ENCODE measurements at places on chromosomes 5 and 9.

DNA sequence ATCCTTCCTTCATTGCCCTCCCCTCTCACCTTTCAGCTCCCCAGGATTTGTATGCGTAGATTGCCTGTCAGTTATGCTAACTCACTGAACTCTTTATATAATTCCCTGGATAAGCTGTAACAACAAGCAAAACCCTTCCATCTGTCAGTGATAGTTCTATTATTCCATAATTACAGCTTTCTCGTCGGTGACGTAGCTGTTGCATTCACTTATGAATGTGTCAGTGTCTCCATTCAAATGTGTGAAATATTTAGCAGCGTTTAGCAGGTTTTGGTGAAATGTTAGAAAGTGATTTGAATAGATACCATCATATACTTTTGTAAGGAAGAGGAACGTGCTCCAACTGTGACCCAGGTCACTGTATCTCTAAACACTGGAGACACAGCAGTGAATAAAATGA lies 45.2 kb downstream of the PIP5K1B start:
- no peak for DNase-seq

GRCh38 chr5:171127314-171127713 lies 181.7 kb upstream of the TLX3 start:
- no peak for DNase-seq

DNA sequence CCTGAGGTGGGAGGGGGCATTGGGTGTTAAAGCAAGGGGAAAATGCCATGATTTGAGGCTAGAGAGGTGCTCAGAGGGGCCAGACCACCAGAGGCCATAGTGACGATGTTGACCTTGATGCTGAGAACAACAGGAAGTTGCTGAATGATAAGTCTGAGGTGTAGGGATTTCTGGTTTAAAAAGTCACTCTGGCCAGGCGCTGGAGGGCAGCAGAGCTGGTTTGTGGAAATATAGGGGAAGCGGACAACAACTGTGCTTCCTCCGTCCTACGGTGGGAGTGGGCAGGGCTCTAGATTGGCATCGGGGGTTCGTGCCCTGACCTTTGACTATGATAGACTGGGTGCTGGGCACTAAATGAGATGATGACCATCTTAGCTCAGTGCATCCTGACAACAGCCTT lies 44.7 kb downstream of the STOM start:
- DNase-seq, result no peak

DNA sequence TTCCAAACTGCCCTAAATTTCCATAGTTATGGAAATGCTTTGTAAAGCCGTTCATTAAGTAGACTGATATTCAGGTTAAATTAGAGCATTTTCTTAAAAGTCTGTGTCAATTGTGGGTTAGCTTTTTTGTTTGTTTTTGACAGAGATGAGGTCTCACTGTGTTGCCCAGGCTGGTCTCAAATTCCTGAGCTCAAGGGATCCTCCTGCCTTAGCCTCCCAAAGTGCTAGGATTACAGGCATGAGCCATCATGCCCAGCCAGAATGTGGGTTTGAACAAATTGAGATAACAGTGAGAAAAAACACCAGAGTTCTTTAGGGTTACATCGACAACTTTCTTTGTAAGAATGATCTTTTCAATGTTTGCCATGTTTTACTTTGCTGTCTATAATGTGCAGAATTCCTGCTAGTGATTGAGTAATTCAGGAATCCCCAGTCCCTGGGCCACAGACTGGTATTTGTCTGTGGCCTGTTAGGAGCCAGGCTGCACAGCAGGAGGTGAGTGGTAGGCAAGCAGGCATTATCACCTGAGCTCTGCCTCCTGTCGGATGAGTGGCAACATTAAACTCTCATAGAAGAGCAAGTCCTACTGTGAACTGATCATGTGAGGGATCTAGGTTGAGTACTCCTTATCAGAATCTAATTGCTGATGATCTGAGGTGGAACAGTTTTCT lies 80.5 kb downstream of the RAI14 start:
- DNase-seq, result no peak

DNA sequence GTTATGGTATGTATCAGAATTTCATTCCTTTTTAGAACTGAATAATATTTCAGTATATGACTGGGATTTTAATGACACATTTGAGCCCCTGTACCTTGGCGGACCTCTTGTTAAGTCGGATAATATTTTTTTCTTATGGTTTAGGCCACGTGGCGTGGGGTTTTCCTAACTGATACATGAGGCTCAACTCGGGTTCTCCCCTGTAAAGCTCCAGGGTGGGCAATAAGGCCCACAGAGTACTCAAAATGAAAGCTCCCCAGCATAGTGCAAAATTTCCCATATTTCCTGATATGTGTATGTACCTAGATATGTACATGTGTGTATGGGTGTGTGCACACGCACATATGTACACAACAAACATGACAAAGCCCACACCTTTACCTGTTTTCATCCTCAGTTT lies 24.5 kb downstream of the TICAM2 start:
- DNase-seq, result no peak

DNA sequence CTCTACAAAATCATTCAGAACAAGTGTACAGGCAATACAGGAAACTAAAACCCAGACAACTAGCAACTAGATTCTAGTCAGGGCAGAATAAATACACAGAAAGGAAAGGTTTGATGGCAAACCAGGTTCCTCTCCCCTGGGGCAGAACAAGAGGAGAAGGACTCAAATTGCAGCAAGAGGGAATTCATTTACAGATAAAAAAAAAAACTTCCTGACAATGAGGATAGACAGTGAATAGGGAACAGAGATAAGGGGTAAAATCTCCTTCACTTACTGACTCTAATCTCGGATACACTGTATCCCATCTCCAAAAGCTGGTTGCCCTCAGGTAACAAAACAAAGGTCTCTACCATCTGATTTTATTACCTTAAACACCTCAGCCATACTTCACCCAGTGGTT lies 244.0 kb downstream of the SEC61B start:
- no peak for DNase-seq

- no peak for DNase-seq
Observed at GRCh38 chr9:129987047-129987446, 55.9 kb downstream of the FNBP1 start.

- DNase-seq, result no peak
Observed at GRCh38 chr5:124220418-124220817, 526.0 kb downstream of the ZNF608 start.

DNA sequence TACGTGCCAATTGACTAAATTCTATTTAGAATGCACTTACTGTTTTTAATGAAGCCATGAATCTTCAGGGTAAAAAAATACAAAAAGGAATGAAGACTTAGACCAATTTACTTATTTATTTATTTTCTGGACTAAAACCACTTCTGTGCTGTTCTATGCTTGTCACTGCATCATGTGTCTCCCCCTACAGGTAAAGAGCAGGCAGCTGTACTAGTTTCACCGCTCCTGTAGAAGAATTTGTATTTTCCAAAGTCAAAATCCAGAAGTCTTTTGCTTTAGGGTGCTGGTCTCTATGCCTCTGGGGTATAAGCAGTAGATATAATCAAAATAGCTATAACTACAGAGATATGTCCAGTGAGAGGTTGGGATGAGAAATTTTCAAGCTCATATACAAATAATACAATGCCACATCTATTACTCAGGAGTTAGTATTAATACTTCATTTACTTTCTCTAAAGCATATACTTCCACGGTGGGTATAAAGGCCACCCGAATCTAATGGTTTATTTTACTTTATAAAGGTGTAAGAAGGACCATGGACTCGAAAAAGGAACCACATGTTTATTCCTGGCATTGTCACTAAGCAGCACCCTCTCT lies 591.5 kb downstream of the RAB3C start:
- peak; percentile 61 for DNase-seq

GRCh38 chr9:122070728-122071515 lies 22.2 kb downstream of the TTLL11 start:
- no peak for DNase-seq

DNA sequence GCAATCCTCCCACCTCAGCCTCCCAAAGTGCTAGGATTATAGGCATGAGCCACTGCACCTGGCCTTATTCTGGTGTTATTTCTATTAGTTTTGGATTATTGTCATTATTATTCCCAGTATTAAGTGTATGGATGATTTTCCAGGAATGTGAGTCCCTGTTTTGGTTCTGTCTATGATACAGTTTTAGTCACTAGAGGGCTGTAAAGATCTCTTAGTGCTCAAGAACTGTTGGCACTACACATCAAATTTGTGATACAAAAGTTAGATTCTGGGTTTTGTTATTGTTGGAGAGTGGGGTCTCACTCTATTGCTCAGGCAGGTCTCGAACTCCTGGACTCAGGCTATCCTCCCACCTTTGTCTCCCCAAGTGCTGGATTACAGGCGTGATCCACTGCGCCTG lies 12.1 kb downstream of the CCL28 start:
- no peak for DNase-seq

- DNase-seq, result no peak
Observed at GRCh38 chr5:10581867-10582511, 18.1 kb downstream of the ANKRD33B start.

- peak; percentile 37 for DNase-seq
Observed at GRCh38 chr9:134492721-134493460, 148.7 kb upstream of the COL5A1 start.

DNA sequence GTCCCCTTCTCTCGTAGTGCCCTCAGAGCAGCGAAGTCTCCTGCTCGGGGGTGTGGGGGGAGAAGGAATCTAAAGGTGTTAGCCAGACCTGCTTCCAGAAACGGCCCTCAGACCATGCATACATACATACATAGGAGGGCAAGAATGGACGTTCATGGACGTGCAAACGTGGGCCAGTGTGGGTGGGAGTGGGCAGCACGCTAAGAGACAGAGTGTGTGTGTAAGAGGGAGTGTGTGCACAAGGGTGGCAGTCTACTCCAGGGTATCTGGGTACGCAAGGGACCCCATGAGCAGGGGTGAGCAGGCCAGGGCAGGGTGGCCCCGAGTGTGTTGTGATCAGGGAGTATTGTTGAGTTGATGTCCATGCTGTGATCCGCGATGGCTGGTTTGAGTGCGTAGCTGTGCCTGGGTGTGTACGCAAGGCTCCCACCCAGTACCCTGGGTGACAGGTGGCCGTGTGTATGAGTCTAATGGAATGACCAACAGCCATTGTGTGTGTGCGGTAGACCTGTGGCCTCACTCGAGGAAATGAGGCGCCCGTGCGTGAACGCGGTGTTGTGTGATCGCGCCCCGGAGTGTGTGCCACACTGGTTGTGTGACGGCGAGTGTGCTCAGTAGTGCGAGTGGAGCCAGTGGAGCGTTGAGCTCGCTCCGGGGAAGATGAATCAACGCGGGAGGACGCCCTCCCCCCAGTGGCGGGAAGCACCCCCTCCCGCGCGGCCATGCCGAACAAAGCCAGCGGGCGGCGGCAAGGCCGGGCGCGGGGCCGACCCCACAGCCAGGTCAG lies 826 bp downstream of the GPRIN1 start:
- no peak for DNase-seq

GRCh38 chr9:120350596-120350995 lies 229.4 kb downstream of the CDK5RAP2 start:
- DNase-seq, result no peak

GRCh38 chr5:71903808-71904207 lies 184.7 kb downstream of the CARTPT start:
- peak; percentile 72 for DNase-seq

- no peak for DNase-seq
Observed at GRCh38 chr5:23627976-23628375, 120.6 kb downstream of the PRDM9 start.

- DNase-seq, result no peak
Observed at GRCh38 chr5:78554670-78555069, 93.9 kb downstream of the LHFPL2 start.

GRCh38 chr5:12716664-12717063 lies 812.4 kb upstream of the CTNND2 start:
- DNase-seq, result no peak

DNA sequence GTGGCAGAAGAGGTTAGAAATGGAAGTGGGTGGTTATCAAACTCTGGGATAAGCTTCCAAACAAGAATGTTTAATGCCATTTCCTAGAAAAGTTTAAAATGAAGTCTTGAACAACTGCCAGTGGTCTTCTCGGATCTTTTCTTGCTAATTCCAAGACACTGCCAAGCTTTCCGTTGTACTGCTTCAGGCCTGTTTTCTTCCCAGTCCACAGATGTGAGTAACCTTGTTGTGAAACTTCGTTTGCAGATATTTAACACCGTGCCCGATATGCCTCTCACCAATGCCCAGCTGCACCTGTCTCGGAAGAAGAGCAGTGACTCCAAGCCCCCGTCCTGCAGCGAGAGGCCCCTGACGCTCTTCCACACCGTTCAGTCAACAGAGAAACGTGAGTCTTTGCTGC lies 269.8 kb downstream of the NR3C1 start:
- DNase-seq, result no peak

DNA sequence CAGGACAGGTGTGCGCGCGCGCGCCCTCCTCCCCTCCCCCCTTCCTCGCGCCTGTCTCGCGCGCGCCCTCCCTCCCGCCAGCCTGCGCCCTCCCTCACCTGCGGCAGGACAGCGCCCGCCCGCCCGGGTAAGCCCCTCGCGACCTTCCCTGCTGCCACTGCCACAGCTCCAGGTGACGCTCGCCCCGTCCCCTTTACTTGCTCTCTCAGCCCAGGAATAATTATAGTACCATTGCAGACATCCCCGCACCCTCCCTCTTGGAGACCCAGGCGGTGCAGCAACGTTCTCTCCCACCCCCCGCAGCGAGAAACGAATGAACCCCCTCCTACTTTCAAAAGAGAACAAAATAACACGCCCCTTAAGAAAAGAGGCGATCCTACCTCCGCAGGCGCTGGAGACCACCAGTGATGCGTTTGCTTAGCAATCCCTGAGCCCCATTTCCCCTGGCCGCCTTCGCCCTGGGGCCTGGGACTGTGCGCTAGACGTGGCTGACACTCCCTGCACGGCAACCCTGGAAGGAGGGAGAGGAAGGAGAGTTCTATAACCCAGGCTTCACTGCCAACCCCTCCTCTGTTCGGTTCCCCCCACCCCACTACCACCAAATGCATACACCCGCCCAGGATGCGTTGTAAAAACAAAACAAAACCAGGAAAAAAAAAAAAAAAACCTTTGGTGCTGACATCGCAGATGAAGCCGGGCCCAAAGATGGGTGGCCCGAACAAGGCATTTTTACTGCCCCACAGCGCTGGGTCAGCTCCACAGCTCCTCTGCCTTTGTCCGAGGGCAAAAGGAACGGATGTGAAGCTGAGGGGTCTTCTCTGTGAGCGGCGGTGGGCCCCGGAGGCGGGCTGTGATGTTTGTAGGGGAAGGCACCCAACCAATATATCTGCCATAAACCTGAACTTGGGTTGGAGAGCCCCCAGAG lies 5.6 kb upstream of the PURA start:
- peak; percentile 33 for DNase-seq

DNA sequence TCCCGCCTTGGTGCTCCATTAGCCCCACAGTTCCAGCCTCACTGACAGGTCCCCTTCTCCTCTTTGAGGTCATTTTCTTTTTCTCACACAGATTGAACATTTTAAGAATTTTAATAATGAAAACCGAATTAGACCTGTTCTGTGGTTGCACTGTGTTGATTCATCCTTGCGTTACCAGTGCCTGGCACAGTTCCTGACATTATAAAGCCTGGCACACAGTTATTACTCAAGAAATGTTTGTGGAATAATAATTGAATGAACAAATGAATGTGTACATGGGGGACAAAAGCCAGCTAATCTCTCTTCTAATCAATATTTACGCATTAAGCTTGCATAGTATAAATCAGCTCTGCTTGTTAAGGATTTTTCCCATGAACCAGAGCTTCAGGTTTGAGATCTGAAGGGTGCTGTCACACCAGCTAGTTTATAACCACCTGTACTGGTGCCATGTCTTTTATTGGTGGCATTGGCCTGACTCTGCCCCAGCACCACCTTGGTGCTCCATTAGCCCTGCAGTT lies 80.0 kb downstream of the SV2C start:
- no peak for DNase-seq
